ENCODE measurements at places on chromosomes 16 and 17.

DNA sequence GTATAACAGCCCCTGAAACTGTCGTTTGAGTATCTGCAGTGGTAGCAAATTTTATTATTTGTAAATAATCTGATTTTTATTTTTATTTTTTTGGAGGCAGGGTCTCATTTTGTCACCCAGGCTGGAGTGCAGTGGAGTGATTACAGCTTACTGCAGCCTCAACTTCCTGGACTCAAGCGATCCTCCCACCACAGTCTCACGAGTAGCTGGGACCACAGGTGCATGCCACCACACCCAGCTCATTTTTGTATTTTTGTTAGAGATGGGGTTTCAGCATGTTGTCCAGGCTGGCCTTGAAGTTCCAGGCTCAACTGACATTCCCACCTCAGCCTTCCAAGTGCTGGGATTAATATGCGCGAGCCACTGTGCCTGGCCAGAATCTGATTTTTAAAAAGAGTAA lies 2.8 kb downstream of the NDEL1 start:
- peak; percentile 18 for DNase-seq

GRCh38 chr17:40451420-40451819 lies 8.2 kb downstream of the IGFBP4 start:
- no peak for DNase-seq

DNA sequence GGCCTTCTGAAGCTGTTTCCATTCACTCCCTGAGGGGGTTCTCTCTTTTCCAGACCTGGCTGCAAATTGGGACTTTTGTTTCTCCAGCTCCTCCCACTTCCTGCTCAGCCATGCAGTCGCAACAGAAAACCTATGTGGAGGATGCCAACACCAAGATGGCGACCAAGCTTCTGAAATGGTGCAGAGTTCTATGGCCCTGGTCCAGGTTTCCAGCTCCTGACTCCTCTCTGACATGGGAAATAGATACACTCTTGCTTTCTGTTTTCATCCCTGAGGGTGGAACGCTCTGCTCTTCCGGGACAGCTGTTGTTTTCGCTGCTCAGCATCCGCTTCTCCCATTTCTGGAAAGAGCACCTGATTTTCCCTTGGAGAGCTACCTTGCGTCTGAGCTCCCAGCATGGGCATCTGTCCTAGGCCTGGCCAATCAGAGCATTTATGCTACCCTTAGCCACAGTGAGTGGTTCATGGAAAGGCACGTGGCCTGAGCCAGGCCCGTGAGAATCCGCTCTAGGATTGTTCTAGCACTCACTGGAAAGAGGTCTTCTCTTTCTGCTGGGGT lies 8.1 kb downstream of the GPRC5B start:
- DNase-seq, result no peak

DNA sequence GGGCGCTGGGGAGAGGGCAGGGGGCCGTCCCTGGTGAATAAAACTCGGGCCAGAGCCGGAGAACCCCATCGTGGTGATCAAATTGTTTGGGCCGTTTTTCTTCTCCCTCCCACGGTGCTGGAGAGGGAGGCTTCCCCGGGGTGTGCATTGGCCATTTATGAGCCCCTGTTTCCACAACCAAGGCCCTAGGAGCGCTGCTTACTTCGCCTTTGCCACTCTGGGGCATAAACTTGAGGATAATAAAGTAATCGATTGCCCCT lies 544 bp downstream of the CCP110 start:
- DNase-seq, result no peak

- DNase-seq, result no peak
These were observed 31.4 kb upstream of the GFOD2 start for GRCh38 chr16:67750466-67750865.
